ENCODE measurements at places on chromosomes 12 and 14. TPM values are rescaled to one million over a fixed set of nuclear protein-coding genes. Genes with fewer than 3 reads are reported as not detected.
A peak's percentile ranks its signal among the peaks of the same experiment; 100 is the strongest.

GRCh38 chr12:88993651-88994050 lies 358.6 kb downstream of the DUSP6 start:
- DNase-seq = peak; percentile 12

MYH7 gene
- total RNA-seq = not detected

DNA sequence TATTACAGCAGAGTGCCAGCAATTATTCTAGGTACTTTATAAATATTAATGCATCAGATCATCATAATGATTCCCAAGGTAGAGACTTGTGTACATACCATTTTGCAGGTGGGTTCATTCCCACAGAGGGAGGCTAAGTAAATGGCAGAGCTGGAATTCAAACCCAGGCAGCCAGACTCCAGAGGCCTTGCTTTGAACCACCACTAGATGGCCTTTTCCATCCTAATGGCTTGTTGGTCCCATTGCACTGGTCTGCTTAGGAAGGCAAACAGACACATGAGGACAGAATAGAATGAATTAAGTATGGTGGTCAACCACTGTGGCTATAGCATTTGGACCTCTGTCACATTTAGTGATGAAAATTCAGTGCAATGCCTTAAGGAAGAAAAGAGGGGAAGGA lies 158.7 kb downstream of the METTL25 start:
- DNase-seq = peak; percentile 24

DNA sequence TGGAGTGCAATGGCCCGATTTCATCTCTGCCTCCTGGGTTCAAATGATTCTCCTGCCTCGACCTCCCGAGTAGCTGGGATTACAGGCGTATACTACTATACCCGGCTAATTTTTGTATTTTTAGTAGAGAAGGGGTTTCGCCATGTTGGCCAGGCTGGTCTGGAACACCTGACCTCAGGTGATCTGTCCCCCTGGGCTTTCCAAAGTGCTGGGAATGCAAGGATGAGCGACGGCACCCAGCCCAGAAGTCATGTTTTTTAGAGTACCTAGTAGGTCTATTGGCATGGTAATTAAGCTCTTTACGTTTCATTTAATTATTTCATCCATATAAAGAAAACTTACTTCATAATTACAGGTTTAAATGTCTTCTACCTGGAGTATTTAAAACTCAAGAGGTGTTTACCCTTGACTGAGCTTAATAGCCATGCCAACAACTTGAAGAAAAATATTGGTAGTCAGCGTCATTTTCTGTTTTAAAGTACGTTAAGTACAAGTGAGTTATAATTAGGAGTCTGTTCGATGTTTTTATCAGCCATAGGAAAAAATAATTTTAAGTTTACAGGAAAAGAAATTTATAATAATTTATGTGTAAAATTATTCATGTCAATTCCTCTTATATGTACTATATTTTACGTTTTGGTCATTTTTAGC lies 4.0 kb downstream of the TMPO start:
- no peak for DNase-seq

DNA sequence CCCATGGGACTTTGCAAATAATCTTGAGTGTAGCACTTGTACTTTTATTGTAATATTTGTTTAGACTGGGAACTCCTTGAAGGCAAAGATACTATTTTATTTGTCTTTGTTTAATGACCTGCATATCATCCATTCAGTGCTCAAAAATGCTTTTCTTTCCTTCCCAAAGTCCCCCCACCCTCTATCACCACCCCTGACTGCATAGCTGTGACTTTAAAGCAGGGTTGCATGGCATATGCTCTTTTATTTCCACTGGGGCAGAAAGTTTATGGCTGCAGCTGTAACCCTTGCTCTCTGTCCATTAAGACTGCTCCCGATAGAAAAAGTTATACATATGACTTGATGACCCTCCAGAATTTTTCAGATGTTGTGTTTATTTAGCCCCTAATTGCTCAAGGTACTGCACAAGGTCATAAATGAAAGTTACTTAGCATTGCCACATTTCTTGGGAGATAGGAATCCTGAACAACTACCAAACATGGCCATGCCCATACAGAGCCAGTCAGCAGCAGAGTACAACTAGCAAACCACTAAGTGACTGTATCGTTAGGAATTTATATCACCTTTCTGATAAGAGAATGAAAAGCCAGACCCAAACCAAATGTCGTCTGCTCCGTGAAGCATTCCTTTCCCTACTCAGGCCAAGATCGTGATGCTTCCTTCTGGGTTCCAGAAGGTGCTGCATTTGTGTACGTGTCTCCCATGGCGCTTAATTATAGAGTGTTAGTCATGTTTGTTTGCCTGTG lies 114.3 kb downstream of the DIP2B start:
- DNase-seq = no peak

- no peak for DNase-seq
These were observed 3.0 kb downstream of the KRT73 start for GRCh38 chr12:52615208-52615868.

COL2A1 gene
- total RNA-seq = not detected

DNA sequence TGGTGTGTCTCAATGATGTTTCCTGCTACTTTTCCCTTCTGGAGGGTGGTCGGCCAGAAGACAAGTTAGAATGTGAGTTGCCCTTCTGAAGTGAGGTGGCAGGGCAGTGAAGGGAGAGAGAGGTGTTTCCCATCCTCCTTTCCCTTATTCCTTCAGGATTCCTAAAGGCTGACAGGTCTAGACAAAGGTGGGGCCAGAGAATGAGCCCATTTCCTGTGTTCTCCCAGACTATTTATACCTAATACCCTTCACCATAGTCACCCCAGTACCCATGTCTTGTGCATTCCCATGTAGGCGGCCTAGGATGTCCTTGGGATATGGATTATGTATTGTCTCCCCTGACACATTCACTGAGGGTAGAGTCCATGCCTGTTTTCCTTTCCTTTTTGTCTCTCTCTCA lies 7.0 kb downstream of the DGKA start:
- DNase-seq = no peak

SAV1 gene
- total RNA-seq = 17.9 TPM

DNA sequence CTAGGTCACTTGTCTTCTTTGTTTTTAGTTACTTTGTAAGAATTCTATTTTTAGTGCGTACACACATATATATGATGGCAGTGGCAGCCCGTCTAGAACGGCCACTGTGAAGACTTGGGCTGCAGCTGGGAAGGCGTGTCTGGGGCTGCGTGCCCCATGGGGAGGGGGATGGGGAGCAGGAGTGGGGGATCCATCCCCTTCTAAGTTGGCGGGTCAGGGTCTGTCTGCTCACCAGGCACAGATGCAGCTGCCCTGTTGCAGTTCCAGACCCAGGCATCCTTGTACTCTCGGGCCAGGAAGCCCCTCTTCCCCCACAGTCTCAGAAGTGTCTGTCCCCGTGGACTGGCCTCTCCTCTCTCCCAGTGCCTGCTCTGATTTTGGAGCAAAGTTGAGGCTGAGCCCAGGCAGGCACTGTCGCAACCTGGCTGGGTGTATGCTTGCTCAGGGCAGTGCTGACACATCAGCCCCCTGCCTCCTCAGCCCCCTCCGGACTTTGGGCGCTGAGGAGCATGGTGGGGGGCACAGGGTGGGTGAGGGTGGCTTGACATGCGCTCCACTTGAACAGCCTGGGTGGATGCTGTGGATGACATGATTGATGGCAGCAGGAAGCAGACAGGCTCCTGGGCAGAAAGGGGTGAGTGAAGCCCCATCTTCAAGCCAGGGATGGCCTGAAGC lies 271.2 kb upstream of the NAV3 start:
- no peak for DNase-seq

DNA sequence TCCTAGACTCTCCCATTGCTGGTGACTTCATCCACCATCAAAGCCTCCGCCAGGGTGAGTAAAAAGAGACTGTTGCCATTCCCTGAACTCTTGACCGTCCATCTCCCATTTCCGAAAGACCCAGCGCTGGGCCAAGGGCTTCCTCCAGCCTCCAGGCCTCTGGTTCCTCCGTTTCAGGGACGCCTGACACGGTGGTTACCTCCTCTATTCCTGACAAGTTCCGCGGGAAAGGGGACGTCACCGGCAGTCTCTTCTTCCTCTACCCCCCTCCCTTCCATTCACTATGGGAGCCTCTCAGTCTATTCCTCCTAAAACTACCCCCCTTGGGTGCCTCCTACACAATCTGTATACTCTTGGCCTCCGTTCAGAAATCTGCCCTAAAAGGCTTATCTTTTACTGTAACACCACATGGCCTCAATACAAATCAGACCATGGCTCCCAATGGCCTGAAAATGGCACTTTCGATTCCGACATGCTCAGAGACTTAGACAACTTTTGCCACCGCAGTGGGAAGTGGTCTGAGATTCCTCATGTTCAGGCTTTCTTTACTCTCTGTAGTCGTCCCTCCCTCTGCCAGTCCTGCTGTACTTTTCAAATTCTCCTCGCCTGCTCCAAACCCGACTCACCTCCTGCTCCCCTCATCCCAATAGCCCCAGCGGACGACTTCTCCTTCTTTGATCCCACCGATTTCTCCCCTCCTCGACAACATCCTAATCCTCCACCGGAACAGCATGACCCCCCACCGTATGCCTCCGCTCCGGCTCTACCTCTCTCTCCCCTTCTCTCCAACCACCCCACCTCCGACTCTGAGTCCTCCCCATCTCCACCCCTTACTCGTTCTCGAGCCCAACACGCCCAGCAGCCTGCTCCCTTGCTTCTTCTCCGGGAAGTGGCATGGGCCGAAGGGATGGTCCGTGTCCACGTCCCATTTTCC lies 70.4 kb downstream of the MOK start:
- no peak for DNase-seq

Measured in OCI-LY7 (cell line).